ENCODE measurements at places on chromosomes 13 and 19.

- no peak for DNase-seq
These were observed 60.9 kb downstream of the ATP8A2 start for GRCh38 chr13:25432691-25433090.

DNA sequence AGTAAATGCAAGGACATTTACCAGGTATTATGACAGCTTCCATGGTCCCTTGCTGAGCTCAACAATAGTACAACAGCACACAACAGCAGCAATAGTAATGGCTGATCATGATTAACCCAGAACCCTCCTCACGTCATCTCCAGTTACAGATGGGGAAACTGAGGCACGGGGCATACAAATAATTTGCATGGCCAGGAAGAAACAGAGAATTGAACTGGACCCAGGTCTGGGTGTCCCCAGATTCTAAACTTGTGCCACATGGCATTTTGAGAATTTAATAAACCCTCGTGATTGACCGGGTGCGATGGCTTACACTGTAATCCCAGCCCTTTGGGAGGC lies 7.2 kb downstream of the MAST3 start:
- no peak for DNase-seq

- peak; percentile 61 for DNase-seq
These were observed 175.9 kb downstream of the IRS2 start for GRCh38 chr13:109610517-109610916.

DNA sequence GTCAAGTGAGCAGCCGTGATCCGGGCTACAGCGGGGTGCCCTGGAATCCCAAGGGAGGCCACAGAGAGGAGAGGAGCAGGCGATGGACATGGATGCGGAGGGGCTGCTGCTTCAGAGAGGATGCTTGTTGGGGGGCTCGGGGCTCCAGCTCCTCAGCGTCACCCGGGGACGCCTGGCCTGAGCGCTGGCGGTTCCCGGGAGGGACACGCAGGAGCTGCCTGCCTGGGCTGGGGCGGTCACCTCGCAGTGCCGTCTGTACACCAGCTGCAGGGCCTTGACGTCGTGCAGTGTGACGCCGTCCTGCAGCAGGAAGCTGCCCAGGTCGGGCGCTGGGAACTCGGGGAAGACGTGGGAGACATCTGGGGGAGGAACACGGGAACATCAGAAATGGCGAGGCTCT lies 29.9 kb upstream of the RANBP3 start:
- no peak for DNase-seq
